ENCODE measurements at places on chromosomes 16 and 17.

- DNase-seq, result no peak
Observed at GRCh38 chr16:79469999-79470398, 130.5 kb downstream of the MAF start.

GRCh38 chr16:69243479-69243878, 56.5 kb downstream of the SNTB2 start:
- DNase-seq, result no peak

- no peak for DNase-seq
Observed at GRCh38 chr17:55346658-55347057, 75.0 kb downstream of the MMD start.

GRCh38 chr17:2181897-2182448, 121.6 kb downstream of the SMG6 start:
- DNase-seq, result no peak

DNA sequence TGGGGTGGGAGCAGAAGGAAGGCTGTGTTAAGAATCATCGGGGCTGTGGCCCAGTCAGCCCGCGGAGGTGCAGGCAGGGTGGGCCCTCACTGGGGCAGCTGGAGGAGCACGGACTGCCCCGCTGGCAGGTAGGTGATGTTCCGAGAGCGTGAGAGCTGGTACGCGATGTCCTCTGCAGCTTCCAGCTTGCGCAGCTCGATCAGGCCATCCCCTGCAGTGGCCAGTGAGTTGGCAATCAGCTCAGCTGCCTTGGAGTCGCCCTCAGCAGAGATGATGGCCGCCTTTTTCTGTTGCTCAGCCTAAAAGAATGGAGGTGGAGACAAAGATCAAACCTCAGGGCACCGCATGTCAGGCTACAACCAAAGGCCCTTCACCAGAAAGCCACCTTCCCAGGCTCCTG, 9.8 kb downstream of the PHB1 start:
- no peak for DNase-seq

GRCh38 chr17:83156408-83156807, 77.0 kb downstream of the METRNL start:
- DNase-seq, result no peak

- DNase-seq, result no peak
Observed at GRCh38 chr17:77613627-77614026, 344.9 kb upstream of the TNRC6C start.

DNA sequence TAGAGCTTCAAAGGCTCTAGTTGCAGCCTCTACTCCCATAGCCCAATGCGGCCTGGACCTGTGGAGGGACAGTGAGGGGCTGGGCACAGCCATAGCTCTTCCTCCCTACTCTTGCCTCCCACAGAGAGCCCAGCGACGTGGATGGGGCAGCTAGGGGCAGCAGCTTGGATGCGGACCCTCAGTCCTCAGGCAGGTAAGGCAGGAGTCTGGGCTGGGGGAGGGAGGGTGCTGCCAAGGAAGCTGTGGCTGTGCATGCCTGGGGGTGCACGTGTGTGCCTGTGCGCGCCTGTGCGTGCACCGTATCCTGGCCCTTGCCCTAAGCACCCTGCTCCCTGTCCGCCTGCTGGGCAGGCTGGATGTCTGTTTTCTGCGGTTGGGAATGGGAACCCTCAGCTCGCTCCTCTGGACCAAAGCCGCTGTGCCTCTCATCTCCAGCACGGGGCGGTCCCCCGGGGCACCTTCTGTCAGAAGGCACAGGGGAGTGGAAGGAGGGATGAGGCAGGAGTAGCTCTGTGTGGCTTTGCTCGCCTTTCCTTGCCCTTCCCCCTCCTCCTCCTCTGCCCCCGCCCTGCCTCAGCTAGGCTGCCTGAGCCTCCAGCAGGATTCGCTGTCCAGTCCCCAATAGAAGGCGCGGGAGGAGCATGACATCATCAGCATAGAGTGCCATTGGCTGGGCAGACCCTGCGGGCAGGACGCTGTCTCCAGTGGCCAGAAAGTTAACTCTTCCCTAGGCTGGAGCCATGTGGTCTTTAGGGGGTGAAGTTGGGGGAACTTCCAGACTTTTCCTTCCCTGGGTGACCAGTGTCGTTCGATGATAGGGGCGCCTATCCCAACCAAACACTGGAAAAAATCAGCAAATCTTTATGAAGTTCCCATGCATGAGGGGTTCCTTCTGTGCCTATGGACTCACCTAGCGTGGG, 797 bp downstream of the PRCD start:
- peak; percentile 82 for DNase-seq

GRCh38 chr17:7580604-7581575, 1.5 kb downstream of the CD68 start:
- DNase-seq, result no peak

DNA sequence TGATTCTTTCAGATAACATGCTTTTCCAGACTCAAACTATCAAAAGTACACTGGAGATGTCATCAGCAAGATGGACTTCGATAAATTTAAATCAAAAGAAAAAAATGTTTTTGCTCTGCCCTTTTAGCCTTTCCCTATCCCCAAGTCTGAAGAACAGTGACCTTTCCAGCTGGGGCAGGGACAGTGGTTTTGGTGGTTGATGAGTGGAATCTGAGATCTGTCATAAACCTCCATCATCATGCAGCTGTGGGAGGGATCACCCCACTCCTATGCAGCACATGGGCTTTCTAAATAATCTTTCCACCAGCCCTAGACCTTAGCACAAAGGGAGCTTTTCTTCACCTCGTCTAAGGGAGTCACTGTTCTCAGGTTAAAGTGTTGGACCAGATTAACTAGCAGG, 869.5 kb upstream of the SOX9 start:
- no peak for DNase-seq

GRCh38 chr17:6548578-6549330, 7.6 kb downstream of the PITPNM3 start:
- DNase-seq, result no peak

DNA sequence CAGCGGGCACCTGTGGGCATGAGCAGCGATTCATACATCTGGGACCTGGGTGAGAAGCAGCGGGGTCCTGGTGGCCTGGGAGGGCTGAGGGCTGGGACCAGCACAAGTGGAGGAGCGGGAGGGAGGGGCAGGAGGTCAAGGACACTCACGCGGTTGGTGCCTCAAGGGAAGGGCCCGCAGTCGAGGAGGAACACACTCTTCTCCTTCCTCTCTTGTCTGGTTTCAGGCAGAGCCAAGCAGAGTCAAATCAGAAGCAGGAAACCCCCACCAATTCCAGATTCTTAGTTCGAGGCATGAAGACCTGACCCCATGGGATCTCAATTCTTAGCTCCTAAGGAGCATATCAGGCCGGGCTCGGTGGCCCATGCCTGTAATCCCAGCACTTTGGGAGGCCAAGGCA, 15.7 kb downstream of the DNAI2 start:
- DNase-seq, result no peak

- DNase-seq, result no peak
Observed at GRCh38 chr17:9788601-9789000, 2.8 kb downstream of the DHRS7C start.

DNA sequence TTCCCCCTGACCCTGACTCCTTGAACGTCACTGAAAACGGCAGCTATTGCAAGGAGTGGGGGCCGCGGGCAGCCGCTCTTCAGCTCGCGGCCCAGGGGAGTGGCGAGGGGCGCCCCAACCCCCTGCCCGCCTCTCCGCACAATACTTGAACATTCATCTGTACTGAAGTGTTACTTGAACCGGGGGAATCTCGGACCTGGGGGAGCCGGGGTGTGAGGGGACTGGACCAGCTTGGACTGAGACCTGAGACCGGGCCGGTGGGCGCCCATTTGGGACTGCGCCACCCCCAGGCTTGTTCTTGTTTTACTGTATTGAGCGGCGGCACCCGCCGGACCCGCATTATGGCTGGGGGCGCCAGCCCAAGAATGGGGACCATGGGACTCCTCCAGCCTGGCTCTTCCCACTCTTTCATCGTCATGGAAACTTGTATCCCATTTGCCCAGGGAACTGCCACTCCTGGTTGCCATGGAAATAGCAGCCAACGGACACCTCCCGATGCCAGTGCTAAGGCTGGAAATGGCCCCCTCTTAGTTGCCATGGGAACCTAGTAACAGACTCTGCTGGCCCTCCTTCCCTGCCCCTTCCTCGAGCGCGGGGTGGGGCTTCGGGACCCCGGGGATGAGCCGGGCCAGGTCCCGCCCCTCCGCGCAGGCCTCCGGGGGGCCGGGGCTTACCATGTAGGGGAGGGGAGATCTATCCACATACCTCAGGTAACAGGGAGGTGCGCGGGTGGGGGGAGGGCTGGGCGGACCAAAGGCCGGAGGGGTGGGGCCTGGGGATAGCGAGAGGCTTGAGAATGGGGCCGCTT, 805 bp upstream of the ORAI3 start:
- DNase-seq, result peak; percentile 45

DNA sequence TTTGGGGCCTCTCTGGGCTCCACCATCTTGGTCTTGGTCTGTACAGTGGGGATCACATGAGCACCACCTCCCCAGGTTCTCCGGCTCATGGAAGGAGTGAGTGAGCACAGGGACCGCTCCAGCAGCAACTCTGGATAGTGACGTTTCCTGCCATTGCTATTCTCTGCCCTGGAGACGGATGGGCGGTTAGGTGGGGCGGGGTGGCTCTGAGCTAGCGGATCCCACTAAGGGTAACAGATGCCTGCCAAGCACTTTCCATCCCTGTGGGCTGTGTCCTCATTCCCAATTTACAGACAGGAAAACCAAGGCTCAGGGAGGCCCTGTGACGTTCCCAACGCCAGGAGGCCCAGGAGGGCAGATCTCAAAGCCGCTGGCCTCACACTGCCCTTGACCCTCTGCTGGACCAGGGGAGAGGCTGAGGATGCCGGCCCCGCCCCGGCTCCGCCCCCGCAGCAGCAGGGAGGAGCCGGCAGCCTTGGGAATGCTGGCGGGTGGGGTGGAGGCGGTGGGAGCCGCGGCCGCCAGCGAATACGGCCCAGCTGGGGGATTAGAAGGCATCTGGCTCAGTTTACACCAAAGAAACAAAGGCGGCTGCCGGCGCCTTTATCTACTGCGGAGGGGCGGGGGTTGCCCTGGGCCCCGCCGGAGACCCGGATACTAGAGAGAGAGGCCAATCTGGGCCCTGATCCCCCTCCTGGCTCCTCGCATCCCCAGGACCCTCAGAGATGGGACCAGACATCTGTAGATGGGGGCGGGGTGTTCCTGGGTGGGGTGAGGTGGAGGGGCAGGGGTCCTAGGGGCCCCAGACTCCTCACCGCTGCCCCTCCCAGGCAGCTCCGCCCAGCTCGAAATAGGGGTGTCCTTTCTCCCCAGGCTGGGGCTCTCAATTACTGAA, 122.3 kb upstream of the CIBAR2 start:
- DNase-seq, result no peak

- DNase-seq, result no peak
Observed at GRCh38 chr17:83079766-83080578, 563 bp downstream of the METRNL start.

GRCh38 chr17:21283482-21284318, 811 bp upstream of the MAP2K3 start:
- no peak for DNase-seq

- DNase-seq, result no peak
Observed at GRCh38 chr17:8125947-8126490, 2.1 kb upstream of the HES7 start.

DNA sequence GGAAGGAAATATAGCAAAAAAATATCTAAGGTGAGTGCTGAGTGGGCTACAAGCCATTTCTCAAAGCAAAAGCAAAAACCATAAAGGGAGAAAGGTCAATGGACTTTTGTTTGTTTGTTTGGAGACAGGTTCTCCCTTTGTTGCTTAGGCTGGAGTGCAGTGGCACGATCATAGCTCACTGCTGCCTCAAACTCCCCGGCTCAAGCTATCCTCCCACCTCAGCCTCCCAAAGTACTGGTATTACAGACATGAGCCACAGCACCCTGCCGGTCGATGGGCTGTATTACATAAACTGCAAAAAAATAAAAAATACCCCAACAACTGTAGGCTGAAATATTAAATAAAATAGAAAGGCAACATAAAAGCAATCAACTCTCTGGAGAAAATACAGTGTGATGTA, 3.5 kb upstream of the RBBP6 start:
- no peak for DNase-seq

DNA sequence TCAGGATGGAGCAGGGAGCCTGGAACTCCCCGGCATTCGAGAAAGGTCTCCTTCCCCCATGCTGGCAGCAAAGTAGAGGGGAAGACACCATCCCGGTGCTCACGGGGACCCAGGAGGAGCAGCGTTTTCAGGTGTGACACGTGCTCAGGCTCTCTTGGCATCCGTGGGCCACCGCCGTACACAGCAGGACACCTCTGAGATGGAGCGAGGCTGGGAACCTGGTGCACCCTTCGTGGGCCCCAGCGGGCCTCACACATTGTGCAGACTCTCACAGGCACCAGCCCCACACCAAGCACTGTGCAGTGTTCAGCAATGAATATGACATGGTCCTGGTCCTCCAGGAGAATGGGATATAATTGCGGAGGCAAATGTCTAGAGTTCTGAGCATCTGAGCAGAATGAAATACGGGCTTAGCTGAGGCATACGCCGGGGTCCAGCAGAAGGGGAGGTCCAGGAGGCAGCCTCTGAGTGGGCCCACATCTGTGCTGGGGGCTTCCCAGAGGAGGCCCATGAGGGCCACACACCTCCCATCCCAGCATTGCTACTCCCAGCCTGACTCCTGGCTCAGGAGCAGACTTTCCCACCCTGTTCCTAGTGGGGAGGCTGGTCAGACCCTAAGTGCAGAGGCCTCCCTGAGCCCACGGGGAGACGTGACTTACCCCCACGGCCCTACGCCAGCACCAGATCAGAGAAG, 72.6 kb downstream of the ABR start:
- no peak for DNase-seq

DNA sequence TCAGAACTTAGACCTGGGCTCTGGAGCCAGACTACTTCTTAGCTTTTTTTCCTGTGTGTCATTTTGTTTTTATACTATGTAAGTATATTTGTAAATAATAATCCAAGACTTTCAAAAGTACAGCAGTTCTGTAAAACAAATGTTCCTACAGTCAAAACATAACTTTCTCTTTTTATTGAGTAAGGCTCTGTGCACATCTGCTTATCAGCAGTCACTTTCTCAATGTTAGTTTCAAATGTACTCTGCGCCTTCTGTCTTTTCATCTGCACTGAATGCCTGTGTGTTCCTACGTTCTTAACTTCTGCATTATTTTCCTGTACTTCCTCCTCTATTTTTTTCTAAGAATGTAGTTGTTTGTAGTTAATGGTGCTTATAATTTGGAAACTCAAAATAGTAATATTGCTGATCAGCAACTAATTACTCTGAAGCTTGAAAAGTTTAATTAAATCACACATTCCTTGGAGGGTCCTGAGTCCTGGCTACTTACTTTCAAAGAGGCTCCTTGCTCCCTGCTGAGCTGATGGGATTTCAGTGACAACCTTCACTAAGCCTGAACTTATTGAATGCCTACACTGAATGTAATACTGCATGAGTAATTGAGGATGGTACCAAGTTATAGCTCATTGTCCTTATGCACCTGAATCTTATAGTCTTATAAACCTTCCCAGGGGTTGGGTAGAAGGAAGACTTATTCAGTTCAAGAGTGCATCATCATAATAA, 329.9 kb downstream of the KCNJ2 start:
- DNase-seq, result peak; percentile 68

DNA sequence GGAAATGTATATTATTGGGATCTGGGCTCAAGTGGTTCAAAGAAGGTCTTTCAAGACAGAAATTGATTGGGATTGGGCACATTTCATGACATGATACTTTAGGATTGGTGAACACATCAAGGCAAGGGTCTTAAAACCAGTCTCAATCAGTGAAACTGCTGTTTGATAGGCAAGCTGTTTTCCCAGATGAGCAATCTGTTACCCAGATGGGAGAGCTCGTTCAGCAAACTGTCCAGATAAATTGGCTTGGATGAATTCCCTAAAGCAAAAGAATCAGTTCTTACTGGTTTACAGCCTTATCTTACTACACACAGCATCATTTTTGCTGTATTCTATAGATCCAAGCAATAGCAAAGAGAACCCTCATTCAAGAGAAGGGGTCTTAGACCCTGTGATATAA, 31.0 kb upstream of the CNEP1R1 start:
- DNase-seq, result no peak

GRCh38 chr16:14051103-14051729, 19.9 kb upstream of the MRTFB start:
- DNase-seq, result no peak

All from MV-4-11 (cell line).